ENCODE measurements at places on chromosomes 7 and 10.

- no peak for DNase-seq
Observed at GRCh38 chr7:97845622-97846203, 26.5 kb downstream of the ASNS start.

DNA sequence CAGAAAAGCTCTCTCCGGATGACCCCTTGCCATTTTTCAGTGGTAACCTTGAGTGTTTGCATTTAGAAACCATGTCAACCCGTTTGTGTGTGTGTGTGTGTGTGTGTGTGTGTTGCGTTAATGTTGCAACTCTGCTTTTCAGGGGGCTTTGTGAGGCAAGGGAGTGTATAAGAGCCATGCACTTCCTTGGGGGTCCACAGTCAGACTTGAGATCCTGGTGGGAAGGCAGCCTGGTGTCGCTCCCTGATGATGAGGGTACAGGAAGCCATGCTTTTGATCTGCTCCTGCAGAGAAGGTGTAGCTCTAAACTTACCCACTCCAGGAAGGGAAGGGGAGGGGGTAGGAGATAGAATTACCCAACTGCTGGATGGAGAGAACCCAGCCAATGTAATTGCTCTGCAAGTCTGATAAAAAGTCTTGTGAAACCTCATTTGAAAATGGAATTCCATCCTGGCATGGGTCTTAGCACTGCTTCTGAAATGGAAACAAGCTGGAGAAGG, 10.7 kb downstream of the GRK5 start:
- DNase-seq = no peak

DNA sequence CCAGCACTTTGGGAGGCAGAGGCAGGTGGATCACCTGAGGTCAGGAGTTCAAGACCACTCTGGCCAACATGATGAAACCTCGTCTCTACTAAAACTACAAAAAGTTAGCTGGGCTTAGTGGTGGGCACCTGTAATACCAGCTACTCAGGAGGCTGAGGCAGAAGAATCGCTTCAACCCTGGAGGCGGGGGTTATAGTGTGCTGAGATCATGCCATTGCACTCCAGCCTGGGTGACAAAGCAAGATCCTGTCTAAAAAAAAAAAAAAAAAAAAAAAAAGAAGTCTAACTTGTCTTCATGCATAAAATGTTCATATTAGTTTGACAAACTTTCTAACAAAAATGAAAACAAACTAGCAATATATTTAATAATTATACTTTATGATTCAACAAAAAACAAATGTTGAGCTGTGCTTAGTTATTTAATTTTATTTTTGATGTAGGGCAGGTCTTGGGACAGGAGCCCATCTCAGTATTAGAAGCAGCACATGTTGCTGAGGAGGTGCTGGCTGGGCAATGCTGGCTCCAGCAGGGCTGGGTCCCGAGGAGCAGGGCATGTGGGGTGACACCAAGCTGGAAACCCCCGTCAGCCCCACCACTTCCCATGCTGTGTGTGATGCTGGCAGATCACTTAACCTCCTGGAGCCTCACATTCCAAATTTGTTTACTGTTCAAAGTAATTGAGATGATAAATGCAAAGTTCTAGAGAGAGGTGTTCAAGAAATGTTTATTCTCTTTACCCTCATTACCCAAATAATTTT, 335.3 kb upstream of the KLF6 start:
- DNase-seq = no peak

GRCh38 chr10:10418387-10418786, 599.3 kb upstream of the CELF2 start:
- no peak for DNase-seq

DNA sequence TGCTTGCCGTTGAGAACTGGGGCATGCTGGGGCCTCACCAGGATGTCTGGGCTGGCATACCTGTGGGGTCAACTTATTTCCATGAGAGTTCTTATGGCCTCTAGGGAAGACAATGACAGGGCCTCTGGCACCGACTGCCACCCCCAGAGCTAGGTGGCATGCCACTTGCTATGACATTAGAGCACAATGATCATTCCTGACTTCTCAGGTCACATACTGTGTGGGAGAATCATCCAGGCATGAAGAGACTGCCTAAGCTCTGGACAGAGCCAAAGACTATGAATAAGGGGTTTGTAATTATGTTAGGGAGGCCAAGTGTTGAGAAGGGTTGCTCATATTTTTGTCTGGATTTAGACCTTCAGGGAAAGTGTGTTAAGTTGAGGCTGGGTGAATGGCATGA, 97.5 kb downstream of the PTPN20 start:
- no peak for DNase-seq

GRCh38 chr10:97850446-97850845, 803 bp downstream of the GOLGA7B start:
- DNase-seq = no peak

DNA sequence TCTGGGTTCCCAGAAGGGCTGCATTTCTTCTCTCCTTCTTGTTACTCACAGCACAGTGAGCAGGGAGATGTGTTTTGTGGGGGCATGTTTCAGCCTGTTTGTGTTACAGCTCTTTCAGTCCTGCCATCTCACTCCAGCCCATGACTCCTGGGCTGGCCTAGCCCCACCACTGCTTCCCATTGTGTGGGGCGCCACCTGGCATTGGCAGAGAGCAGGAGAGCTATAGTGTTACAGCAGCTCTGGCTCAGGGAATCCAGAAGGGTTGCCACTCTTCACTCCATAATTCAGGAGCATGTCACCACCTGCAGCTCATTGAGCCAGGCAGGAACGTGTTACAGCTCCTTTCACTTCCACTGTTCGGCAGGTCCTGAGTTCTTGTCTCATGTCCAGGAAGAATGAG, 30.0 kb downstream of the CLDN12 start:
- no peak for DNase-seq

GRCh38 chr10:9789996-9790395, 1227.7 kb upstream of the CELF2 start:
- no peak for DNase-seq

- no peak for DNase-seq
Observed at GRCh38 chr10:121322776-121323175, 275.5 kb downstream of the FGFR2 start.

DNA sequence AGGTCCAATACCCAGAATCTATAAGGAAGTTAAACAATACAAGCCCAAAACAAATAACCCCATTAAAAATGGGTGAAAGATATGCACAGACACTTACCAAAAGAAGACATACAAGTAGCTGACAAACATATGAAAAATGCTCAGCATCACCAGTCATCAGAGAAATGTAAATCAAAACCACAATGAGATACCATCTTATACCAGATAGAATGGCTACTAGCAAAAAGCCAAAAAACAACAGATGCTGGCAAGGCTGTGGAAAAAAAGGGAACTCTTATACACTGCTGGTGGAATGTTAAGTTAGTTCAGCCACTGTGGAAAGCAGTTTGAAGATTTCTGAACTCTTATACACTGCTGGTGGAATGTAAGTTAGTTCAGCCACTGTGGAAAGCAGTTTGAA, 331.1 kb downstream of the KIF20B start:
- DNase-seq = no peak
